Activated CD4-positive, alpha-beta T cell treated with anti-CD3 and anti-CD28 coated beads, Interleukin-2, amount 50 U/mL, for 1 hour (primary cell): ENCODE measurements at places on chromosomes 5 and 9.

DNA sequence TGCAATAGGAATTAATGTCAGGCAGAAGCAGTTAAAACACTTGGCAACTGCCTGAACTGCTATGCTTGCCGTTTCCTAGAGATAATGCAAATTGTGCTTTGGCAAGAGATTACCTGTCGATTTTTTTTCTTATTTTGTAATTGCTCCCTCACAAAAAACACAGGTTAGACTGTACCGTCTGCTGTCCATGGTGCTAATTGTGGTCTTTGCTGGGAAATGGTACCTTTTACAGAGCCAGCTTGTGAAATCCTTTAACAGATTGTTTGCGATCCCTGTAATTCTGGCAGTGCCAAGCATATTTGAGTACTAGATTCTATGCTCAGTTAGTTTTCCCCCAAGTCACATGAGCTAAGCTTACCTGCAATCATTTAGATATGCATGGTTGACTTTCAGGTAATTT is 2125.8 kb upstream of the WWC1 start:
- DNase-seq, result no peak

DNA sequence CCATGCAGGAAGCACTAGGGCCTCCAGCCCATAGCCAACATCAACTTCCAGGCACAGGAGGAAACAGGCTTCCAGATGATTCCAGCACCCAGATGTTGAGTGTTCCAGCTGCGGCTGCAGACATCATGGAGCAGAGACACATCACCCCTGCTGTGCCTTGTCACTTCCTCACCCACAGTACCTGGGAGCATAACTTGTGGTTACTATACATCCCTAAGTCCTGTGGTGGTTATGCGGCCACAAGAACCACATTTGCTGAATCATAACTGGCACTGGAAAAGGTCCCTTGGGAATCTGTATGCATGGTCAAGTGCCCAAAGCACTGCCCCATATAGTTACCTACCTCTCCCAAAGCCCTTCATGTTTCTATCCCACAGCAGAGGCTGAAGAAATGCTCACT is 56.6 kb downstream of the WHRN start:
- no peak for DNase-seq

DNA sequence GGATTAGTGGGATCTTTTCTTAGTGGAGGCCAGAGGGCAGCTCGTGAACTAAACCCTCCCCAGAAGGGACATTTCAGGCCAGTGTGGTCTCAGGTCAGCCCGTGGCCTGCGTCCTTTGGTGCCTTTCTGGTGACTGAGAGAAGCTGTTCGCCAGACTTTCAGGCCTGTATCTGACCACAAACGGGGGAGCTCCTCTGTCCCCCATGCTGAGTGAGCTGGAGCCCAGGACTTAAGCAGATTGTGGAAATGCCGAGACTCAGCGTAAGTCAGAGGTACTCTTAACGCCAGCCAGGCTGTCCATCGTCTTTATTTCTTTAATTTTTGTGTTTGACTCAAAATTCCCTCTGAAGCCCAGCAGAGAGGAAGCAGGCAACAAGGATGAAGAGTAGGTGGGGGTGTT is 54.8 kb upstream of the NCS1 start:
- no peak for DNase-seq

DNA sequence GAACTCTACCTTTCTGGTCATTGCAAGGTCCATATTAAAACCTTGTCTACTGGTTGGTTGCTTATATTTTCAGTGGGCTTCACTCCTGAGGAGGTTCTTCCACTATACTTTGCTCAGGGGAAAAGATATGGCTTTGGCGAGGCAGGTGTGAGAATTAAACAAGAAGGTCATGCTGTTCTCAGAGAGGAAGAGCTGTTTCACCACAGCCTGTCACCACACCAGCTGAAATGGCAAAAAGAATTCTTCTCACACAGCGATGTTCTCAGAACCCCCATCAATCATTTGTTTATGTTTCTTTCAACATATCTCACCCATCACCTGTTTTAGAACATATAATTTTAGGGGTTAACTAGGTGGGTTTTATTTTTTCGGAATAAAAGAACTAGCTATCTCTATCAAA is 38.6 kb downstream of the CAPSL start:
- no peak for DNase-seq
